ENCODE measurements at places on chromosomes 11 and 22. TPM values are rescaled to one million over a fixed set of nuclear protein-coding genes. Genes with fewer than 3 reads are reported as not detected.

GRCh38 chr11:58394195-58394594 is 12.5 kb downstream of the OR5B3 start:
- DNase-seq = no peak

DNA sequence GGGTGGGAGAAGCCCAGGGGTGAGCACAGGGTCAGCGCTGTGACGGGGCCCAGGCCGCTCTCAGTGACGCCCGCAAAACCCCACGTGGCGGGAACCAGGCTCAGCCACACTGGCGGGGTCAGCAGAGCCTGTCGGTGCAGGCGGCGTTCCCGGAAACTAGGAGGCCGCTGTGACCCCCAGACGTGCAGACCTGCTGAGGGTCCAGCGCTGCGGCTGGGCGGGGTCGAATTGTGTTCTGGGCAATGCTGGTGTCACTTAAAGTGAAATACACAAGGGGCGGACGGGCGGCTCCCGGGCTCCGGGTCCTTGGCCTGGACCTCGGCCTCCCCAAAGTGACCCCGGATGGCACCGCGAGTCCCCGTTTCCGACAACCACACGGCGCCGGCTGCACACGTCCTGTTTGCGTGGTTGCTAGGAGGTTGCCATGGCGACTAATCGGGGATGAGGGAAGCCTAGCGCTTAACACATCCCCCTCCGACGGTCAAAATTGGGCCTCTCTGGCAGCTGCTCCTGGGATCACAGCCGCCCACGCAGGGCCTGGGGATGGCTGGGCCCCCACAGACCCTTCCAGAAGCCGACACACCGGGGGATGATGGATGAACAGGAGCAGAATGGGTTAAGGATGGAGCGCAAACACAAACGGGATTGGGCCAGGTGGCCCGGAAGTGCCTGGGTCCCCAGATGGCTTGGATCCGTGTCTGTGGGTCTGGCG is 81.7 kb upstream of the PRR5 start:
- no peak for DNase-seq

DNA sequence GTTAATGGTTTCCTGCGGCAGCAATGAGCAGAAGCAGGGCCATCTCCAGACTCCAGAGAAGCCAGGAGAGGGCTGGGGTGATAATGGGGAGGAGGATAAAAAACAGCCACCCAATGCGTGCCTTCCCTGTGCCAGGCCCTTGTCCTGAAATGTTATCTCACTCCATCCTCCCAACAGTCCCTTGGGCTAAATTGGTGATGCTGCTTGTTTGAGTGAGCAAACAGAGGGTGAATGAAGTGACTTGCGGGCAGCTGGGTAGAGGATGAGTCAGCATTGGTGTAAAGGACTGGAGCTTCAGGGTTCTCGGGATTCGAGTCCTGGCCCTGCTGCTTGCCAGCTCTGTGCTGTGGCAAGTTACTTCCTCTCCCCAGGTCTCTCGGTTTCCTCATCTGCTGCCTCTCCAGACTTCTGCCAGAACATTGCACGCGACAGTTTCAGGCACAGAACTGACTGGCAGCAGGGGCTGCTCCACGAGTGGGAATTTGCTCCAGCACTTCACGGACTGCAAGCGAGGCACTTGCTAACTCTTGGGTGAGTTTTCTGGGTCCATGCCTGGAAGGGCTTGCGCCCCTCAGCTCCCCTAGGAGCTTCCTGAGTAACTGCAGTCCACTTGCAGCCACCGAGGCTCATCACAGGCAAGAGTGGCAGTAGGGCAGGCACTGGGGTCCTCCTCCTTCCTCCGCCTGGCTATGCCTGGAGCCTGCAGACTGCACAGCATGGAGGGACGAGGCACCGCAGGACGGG is at the start of gene P2RY6:
P2RY6 (plus strand) TSS at position 403 of the 744 bp plus-strand sequence. CDS start 24,181 bp downstream, outside the sequence.
- peak; percentile 81 for DNase-seq

DNA sequence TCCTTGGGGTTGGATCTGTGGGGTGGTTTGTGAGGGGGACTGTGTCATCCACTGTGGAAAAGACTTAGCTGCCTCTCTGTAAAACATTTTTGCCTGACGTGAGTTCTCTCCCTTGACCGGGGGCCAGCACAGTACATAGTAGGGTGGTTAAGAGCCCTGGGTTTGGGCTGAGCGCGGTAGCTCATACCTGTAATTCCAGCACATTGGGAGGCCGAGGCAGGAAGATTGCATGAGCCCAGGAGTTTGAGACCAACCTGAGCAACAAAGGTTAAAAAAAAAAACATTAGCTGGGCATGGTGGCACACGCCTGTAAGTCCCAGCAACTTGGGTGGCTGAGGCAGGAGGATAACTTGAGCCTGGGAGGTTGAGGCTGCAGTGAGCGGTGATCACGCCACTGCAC is 74.7 kb upstream of the WNT7B start:
- DNase-seq = no peak

DNA sequence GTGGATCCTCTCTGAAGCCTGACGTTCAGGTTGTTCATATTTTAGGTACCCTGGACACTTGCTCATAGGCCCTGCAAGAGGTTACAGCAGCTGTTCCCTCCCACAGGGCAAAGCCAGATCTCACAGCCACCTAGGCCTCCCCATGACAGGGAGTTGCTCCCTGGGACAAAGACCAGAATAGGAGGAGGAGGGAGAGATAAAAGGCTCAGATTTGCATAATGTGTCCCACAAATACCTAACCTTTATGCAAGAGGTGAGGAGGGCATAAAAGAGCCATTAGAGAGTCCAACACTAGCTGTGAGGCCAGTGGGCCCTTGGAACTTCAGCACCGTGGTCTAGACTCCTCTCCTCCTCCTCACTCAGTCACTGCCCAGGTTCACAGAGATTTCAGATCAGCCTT is 33.8 kb downstream of the ZNF280B start:
- no peak for DNase-seq

DNA sequence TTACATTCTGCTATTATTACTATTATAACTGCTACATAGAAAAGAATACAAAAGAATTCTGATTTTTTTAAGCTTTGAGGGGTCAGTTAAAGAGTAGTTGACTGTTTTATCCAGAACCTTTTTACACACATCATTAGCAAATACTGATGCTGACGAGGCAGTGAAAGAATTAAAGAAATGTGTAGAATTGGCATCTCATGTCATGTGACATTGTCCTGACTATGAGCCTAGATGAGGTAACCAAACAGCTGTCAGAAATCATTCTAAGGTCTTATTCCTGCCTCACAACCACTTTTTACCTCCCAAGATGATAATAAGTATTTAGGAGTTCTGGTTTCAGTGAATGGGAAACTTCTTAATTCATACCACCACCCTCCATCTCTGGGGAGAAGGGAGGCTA is 121.0 kb downstream of the SLC1A2 start:
- DNase-seq = no peak

- DNase-seq = no peak
Observed at GRCh38 chr11:96134602-96135001, 208.4 kb downstream of the MAML2 start.

- no peak for DNase-seq
Observed at GRCh38 chr11:117992136-117992535, 5.9 kb downstream of the IL10RA start.

DNA sequence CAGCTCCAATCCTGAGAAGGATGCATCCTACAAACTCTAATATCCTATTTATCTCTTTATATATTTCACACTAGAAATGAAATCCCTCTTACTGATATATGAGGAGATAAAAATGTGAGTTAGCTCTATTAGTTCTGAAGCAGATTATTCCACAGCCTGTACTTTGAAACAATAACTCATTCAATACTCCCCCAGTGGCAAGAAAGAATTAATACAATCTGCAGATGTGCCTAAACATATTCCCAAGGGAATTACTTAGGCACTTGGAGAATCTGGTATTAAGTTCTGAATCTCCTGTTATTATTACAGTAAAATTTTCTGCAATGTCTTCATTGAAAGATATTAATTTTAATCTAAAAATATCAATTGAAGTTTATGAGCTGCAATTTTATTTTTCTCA is 59.4 kb downstream of the DDI1 start:
- DNase-seq = no peak

GRCh38 chr11:133971881-133972280 is 15.1 kb upstream of the IGSF9B start:
- no peak for DNase-seq

DNA sequence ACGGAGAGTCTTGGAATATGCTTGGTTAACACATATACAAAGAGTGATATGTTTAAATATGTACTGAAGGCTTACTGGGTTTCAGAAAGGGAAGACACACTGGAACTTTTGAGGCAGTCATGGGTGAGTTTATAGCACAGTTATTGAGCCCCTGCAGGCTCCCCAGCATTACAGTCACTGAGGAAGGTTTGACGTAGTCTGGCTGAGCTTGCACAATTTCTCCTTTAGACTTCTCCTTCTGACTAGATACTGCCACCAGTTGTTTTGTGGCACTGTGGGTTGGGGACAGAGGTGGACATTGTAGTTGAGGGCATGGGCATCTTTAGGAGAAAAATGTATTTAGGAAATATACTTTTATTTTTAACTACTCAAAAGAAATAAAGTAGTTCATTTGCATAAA is 285.4 kb downstream of the C11orf87 start:
- no peak for DNase-seq

- no peak for DNase-seq
Observed at GRCh38 chr11:121907379-121907778, 208.6 kb downstream of the BLID start.

GRCh38 chr11:70169127-70169526 is 34.0 kb upstream of the FADD start:
- DNase-seq = no peak

DNA sequence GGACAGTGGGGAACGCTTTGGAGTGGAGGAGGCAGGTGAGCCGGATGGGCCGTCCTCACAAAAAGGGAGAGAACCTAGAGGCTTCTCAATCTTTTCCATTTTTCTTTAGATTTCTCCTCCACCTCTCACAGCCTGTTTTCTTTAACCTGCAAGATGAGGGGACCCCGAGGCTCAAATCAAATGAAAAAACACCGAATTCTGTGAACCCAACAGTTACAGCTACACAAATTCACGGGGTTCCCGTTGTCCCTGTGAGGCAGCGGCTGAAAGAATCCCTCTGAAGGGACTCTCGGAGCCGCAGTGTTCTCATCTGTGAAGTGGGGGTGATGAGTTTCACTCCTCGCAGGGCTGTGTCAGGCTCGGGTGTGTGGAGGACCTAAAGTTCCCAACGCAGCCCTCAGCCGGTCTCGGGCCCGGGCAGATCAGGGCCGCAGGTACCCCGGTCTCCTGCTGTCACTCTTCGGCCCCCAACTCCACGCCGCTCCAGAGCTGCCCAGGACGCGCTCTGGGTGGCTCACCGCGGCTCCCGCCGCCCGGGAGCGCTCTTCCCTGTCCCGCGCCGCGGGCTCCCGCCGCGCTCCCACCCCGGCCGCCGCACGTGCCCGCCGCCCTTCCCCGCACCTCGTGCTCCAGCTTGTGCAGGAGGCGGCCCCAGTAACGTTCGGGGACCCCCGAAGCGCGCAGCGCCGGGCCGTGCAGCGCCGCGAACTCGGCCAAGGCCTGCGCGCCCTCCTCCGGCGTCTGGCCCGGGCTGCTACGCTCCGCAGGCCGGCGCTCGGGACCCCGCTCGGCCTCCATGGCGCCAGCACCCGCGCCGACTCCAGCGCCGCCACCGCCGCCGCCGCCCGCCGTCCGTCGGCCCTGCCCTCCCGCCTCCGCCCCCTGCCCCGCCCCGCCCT is at the start of gene TTLL12:
TTLL12 (minus strand) TSS at position 863 of the 899 bp plus-strand sequence; CDS start at position 798, 65 bp downstream.
- peak; percentile 77 for DNase-seq

DNA sequence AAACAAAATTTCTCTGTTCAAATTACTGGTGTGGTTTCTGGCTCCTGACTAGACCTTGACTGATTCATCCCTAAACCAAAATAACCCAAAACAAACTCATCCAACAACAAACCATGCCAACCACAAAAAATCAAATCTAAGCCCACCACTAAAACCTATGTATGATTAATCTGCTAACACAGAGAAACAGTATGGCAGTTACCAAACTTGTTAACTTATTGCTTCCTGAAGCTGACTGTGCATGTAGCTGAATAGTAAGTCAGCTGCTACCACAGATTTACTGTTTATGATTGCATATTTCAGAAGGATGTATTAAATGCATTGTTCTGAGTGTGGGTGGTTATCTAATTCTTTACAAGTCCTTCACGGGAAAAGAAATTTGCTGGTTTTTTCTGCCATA is 231.1 kb downstream of the SWAP70 start:
- DNase-seq = peak; percentile 24

DNA sequence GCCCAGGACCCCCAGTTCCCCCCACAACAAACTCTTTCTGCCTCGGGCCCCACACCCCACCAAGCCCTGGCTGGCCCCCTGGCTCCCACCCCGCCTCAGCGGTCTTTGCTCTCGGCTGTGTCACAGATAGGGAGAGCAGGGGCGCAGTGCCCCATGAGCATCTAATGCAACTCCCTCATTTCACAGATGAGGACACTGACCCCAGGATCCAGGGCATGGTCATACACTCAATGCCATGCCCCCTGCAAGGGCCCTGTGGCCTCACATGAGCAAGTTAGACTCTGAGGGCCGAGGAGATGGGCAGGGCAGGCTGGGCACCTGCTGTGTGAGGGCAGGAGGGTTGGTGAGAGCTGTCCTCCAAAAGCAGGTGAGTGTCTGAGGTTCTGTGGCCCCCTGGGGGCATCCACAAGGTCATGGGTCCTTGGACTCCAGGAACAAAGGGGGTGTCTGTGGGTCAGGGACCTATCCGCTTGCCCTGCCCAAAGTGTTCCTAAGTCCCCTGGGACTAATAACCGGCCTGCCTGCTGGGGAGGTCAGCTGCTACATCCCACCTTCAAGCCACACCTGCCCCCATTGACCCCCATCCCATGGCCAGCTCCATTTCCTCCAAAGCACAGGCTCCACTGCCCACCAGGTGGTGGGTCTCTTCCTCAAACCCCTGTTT is 2.5 kb downstream of the MIF start:
- DNase-seq = no peak

- DNase-seq = no peak
Observed at GRCh38 chr11:61896665-61897386, 5.5 kb upstream of the FADS3 start.

DNA sequence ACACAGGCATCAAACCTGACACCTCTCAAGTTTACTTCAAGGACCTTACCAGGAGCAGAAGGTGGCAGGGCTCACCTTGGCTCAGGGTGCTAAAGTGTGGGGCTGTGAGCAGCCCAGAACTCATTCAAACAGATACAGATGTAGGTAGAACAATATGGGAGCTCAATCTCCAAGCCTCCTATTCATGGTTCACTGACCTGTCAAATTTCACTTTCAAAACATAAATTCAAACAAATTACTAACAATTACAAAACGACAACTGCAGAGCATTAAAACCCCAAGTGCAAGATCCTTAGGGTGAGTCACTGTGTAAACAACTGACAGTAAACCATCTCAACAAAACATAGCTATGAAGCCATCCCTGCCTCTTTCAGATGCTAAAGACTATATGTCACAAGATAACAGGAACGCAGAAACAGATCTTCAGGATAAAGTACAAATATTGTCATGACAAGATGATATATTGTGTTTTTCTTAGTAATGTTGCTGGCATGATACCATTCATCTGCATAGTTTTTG is 303.5 kb upstream of the ANO3 start:
- no peak for DNase-seq

MMP10 gene
- total RNA-seq = not detected

LSP1 gene
- total RNA-seq = 6.5 TPM

NAA40 gene
- total RNA-seq = 17.5 TPM

PRRG4 gene
- 1.7 TPM for total RNA-seq

OSM gene
- total RNA-seq = 0.06 TPM

PRDM11 gene
- total RNA-seq = 2.4 TPM

FGF4 gene
- not detected for total RNA-seq

MS4A10 gene
- not detected for total RNA-seq

KCNJ1 gene
- total RNA-seq = not detected

ST14 gene
- total RNA-seq = not detected

Data from Daoy (cell line).